ENCODE measurements at places on chromosomes 2 and 18.

DNA sequence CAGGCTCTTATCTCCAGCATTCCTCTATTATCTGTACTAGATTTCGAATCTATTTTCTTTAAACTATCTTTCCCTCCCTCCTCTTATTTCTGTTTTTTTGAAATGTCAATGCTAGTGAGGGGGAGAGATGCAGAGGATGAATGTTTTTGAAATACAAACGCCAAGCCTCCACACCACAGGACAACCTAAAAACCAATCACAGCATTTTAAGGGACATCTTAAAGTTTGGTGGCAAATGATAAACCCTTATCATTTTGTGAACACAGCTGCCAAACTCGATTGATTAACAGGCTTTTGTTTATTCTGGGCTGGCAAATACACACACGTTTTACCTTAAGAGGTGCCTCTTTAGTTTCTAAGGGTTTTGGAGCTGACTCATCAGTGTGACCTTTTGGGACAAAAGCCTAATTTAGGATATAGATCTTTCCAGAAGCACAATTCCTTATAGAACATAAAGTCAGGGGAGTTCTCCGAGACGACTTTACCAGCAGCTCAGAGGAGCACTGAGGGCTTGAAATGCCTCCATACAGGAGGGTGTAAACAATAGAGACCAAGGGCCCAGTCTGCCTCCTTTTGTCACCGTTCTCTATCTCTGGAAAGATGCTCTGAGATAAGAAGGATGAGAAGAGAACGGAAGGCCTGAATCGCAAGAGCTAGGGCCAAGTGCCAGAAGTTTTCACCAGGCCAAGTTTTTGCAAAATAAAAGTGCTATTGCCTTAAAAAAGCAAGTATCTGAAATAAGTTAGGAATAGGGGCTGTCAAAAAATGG lies 4.2 kb upstream of the MEIS1 start:
- DNase-seq, result no peak

- DNase-seq, result no peak
Observed at GRCh38 chr2:189548666-189549448, 31.7 kb downstream of the SLC40A1 start.

- DNase-seq, result no peak
Observed at GRCh38 chr2:175577368-175577970, 396.0 kb upstream of the ATP5MC3 start.

DNA sequence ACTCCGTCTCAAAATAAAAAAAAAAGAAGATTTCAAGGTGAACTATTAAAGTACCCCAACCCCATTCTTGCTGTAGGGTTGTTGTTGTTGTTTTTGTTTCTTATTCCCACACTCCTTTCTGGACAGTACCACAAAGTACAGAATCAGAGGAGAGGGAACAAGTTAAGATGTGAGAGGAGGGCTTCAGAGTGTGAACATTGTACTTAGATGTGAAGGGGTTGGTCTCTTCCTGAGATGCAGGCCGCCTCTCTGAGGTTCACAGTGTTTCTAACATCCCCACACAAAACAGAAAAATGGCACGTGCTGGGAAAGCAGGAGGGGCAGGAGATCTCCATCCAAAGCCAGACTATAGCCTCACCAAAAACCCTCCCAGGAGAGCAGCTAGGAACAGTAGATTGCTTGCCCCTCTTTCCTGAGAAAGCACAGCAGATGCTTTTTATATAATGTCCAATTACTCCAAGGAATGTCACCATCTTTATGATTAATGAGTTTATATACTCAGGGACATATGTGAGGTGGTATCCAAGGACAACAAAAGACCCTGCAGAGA lies 22.6 kb downstream of the ADD2 start:
- DNase-seq, result no peak

DNA sequence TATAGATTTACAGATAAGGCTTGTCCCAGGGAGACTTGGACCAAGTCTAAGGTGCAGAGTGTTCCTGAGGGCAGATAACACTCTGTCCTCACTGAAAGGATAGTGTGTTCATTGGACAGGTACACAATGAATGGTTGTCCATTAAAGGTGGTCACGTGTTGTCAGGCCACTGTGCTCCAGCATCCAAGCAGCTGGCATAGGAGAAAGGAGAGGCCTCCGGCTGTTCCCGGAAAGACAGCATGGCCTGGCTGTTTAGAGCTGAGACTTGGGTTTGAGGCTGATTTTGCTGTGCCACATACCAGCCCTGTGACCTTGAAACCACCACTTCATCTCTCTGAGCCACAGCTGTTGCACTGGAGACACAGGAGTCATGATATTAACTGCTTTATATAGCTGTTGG lies 19.6 kb upstream of the SULT1C3 start:
- no peak for DNase-seq

DNA sequence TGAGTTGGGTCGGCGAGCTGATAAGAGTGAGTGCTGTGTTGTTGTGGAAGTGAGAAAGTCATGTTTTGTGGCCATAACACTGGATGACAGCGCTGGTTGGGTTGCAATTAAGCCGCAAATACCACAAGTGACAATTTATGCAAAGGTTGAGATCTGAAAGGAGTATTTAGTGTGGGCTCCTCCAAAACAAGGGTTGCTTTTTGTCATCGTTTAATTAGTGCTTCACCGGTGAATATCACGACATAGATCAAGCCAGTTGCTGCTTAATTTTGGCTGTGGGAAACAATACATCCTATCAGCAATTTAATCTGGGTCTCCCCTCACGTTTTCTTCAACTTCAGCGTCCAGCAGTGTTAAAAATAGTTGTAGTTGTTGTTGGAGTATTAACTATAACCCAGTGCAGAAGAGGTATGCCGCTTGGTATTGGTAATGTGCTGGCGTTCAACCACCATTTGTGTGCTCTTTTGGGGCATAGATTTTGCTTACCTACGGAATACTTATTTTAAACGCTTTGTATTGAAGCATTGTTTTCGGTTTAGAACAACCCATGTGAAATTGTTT lies 662 bp downstream of the ACVR2A start:
- DNase-seq, result peak; percentile 41

DNA sequence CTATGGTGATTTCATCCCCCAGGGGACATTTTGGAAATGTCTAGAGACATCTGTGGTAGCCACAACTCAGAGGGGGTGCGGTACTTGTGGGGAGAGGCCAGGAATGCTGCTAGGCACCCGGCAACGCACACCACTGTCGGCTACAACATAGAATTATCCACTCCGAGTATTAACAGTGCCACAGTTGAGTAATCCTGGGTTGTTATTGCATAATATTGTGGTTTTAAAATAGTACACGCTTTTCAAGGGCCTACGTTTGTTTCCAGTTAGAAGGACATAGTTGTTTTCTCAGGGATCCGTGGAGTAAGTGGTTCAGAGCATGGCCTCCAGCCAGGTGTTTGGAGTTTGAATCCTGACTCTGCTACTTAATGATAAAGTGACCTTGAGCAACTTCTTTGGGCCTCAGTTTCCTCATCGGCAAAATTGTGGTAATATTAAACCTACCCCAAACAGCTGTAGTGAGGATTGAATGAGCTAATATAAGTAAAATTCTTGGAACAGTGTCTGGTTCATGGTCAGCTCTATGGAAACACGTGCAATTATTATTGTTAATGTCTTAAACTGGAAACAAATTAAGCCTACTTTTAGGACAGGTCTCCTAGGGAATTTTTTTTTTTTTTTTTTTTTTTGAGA lies 24.5 kb downstream of the CYP27A1 start:
- no peak for DNase-seq

DNA sequence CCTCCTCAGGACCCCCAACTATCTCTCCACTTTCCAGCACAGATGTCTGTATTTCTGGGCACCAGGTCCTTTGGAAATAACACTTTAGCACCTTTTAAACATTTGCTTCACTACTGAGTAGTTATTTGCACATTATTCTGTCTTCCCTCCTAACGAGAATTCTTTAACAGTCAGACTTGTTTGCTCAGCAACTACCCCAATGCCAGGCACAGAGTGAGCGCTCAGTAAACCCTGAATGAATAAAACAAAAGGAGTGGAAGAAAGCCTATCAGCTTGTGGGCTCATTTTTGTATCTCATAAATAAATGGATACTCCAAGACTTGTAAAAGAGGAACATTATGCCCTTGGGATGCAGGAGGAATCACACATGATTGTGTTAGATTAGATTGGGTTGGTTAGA lies 450.4 kb downstream of the TGIF1 start:
- DNase-seq, result no peak

DNA sequence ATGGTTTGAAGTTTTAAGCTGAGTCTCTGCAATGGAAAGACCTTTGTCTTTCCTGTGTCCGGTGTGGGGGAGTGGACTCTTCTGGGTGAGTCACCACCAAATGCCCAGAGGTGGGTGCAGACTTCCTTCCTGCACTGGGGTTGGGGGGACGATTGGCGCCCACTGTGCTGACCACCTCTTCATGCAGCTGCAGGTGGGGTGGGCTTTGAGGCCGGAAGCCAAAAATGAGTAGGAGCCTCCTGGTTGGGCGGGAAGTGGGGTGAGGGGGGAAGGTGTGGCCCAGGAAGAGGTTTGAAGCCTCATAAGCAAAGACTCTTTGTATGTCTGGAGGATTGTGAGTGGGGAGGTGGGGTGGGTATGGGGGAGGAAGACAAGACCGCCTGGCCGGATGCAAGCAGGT lies 27.6 kb downstream of the PAX8 start:
- peak; percentile 87 for DNase-seq

- no peak for DNase-seq
Observed at GRCh38 chr18:55422456-55423180, 165.4 kb downstream of the TCF4 start.

DNA sequence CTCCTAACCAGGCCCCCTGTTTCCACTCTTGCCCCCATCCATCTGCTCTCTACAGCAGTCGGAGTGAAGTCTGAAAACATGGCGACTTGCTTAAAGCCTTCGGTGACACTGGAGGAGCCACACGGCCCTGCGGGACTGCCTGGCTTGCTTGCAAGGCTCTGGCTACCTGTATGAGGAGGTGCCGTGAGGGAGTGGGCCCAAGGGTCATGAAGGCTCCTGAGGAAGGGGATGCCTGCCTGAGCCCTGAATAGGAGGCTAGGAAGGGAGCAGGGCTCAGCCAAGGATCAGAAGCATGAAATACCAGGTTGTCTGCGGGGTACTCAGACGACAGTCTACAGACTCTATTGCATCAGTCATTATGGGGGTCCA lies 75.4 kb downstream of the EMX1 start:
- no peak for DNase-seq

Measured in Jurkat, Clone E6-1 (cell line).